ENCODE measurements at places on chromosomes 6 and 20. TPM values are rescaled to one million over a fixed set of nuclear protein-coding genes. Genes with fewer than 3 reads are reported as not detected.

DNA sequence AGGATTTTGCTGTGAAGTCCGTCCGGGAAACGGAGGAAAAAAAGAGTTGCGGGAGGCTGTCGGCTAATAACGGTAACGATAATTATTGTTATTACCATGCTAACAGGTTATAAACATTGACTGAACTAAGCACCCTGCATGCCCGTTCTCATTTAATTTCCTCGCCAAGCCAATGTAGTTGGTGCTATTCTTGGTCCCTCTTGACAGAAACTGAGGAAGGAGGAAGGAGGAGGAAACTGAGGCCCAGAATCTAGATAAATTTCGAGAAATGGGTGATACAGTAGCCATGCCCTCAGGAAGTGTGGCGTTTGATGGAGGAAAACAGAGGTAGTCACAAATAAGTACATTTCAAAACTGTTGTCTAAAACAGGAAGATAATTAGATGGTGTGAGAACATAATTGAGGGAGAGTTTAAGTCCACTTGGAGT lies 474 bp downstream of the TPX2 start:
- DNase-seq = no peak

DNA sequence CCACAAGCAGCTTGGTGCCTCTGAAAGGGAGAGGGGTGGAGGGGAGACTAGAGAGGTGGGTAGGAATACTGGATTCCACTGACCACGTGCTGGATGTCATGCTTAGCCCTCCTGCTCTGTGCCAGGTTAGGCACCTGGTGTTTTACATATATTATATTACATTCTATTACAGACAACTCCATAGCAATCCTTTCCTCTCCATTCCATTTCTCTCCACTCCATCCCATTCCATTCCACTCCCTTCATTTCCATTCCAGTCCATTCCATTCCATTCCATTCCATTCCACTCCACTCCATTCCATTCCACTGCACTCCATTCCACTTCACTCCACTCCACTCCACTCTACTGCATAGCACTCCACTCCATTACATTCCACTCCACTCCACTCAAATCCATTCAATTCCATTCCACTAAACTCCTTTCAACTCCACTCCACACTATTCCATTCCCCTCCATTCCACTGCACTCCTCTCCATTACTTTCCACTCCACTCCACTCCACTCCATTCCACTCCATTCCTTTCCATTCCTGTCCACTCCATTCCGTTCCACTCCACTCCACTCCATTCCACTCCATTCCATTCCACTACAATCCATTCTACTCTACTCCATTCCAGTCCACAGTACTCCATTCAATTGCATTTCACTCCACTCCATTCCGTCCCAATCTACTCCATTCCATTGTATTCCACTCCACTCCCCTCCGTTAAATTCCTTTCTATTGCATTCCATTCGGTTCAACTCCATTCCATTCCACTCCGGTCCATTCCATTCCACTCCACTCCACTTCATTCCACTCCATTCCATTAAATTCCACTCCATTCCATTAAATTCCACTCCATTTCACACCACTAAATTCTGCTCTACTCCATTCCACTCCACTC lies 27.2 kb upstream of the DEFB125 start:
- DNase-seq = no peak

- DNase-seq = no peak
Measured at GRCh38 chr6:13181393-13181792, 146.9 kb downstream of the TBC1D7 start.

DNA sequence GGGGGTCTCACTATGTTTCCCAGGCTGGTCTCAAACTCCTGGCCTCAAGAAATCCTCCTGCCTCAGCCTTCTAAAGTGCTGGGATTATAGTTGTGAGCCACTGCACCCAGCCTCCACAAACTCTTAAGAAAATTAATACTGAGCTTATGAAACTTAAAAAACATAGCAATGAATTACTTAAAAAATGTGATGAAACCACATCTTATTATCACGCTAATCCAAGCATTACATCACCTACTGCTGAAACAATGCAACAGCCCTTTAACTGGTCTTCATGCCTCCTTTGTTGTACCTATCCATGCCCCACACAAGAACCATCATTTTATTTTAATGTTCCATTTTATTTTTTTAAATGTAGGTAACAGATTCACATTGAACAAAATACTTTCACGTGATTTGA lies 24.9 kb downstream of the SESN1 start:
- no peak for DNase-seq

The EDN3 gene
- 33.9 TPM for polyA plus RNA-seq

The FAM162B gene
- polyA plus RNA-seq = 8.0 TPM
